ENCODE measurements at places on chromosomes 7 and 10.

GRCh38 chr10:31081937-31082840, 50.5 kb upstream of the ZNF438 start:
- no peak for DNase-seq

GRCh38 chr10:77606751-77607150, 30.9 kb downstream of the KCNMA1 start:
- DNase-seq: no peak

DNA sequence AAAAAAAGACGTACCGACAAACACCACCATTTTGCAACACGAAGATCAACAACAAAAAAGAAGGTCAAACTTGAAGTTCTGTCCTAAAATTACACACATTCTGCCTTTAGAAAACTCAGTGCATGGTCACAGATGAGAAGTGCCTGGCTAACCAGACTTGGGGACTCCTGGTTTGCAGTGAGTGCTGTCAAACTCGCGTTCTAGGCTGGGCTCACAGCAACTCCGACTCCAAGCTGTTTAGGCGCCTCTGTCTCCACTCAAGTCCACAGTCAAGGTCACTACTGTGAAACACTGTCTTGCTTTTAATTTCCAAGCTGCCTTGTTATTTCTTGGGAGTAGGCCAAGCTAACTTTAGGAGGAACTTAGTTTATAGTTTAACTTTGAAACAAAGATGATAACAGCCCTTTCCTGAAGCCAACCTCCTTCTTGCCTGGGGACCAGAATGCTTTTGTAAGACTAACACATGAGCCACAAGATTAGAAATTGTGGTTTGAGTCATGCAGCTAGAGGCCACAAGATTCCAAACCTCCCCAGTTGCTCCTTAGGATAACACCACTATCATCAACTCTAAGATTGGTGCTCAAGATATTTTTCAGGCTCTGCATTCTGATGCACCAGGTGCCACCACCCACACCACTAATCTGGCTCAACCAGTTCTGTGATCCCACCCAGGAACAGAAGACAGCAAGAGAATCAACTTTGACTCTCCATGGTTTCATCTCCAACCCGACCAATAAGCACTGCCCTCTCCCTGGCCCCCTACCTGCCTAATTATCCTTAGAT, 1.1 kb upstream of the DNAAF5 start:
- DNase-seq: no peak

DNA sequence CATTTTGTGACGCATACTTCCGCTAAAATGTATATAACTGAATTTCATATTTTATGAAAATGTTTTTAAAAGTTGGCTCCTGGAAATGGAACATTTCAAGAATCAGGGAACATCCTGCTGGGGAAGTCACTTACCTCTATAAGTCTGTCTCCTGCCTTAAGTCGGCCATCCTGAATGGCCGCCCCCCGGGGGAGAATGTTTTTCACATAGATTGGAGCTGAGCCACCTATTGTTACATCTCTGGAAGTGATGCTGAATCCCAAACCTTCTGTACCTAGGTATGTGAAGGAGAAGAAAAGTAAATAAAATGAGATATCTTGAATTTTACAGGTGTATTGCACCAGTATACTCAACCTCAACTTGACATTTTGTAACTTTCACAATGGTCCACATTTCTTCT, 437.3 kb downstream of the PARD3 start:
- DNase-seq: no peak

GRCh38 chr10:81575036-81575435, 300.0 kb upstream of the NRG3 start:
- no peak for DNase-seq

DNA sequence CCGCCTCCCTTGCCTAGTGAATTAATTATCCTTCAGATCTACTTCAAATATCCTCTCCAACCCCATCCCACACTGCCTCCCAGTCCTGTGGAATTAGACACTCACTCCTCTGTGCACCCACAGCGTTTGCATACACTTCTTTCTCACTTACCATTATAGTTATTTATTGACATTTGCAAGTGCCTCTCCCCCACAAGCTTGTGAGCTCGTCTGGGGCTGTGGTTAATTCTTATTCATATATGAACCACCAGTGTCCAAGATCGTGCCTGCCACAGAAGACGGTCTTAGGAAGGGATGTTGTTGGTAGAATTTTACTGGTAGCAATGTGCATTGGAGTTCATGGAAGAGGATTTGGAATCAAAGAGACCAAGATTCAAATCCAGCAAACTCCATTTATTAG, 68.1 kb upstream of the AOAH start:
- no peak for DNase-seq

- DNase-seq: no peak
These were observed 218.0 kb downstream of the LRMDA start for GRCh38 chr10:75649466-75649865.

DNA sequence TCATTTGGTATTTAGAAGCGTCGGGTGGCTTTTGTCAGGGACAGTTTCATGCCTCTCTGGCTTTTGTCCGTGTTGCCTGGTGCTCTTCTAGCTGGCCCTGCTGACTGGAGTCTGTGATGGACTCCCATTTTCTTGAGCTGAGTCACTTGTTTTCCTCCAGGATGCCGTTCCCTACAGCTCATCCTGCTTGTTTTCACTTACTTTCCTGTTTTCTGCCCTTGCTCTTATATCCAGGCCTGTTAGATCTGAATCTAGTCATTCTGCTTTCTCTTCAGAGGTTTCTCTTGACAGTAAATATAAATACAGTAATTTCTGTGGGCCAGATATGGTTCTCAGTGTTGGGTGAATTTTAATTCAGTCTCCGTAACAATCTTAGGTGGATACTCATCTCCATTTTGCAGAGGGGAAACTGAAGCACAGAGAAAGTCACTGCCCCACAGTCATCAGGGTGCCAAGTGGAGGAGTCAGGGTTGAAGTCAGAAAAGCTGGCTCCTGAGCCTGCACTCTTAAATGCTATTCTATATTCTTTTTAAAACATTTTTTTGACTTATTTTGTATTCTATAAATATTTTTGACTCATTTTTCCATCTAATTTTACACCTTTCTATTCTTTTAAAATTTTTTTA, 85.4 kb downstream of the CCNY start:
- DNase-seq: no peak

DNA sequence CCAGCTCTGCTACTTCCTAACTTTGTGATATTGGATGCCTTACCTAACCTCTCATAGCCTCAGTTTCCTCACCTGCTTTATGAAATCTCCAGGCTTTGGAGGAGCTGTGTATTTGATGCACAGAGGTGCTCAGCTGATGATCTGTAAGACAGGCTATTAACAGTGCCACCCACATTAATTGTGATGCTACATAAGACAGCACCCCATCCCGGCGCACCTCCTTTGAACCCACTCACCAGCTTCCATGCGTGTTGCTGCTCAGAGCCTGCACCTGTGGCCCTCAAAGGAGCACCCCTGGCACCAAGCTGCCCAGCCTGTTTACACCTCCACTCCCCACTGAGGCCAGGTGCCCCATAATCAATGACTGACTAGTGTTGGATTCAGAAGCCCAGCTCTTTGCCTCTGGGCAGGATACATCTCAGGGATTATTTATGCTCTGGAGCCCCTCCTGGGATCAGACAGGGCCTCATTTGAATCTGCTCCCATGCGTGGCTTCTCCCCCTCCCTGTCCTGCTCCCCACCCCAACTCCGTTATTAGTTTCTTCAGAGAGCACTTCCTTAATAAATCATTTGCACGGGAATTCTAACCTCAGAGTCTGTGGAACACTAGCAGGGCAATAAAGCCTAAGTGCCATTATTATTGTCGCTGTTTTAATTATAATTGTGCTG, 87.7 kb downstream of the GFRA1 start:
- DNase-seq: no peak

GRCh38 chr10:131346456-131346855, 34.9 kb upstream of the TCERG1L start:
- DNase-seq: no peak

DNA sequence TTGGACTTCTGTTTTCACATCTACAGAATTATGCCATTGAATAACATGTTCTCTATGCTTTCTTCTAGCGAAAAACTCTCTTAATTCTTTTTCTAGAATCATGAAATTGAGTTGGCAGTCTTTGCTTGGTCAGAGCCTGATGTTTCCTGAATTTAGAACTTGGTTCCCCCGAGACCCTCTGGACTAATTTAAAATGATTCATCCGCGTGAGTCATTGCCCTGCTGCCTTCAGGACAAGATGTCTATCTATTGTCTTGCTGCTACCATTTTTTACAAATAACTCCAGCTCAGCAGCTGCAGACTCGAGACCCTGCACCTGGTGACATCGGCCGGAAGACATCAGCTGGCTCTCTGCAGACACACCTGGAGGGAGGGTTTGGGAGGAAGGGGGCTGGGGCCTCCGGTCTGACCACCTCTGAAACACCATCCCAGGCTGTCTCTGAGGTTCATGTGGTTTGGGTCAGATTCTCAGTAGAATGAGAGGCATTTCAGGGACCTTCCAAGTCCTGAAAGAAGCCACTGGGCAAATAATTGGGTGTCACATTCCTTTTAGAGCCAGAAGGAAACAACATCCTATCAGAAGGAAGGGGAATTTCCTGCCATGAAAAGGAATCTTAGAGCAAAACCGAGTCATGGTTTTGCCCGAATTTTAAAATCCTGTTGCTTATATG, 20.9 kb upstream of the KLF6 start:
- no peak for DNase-seq

DNA sequence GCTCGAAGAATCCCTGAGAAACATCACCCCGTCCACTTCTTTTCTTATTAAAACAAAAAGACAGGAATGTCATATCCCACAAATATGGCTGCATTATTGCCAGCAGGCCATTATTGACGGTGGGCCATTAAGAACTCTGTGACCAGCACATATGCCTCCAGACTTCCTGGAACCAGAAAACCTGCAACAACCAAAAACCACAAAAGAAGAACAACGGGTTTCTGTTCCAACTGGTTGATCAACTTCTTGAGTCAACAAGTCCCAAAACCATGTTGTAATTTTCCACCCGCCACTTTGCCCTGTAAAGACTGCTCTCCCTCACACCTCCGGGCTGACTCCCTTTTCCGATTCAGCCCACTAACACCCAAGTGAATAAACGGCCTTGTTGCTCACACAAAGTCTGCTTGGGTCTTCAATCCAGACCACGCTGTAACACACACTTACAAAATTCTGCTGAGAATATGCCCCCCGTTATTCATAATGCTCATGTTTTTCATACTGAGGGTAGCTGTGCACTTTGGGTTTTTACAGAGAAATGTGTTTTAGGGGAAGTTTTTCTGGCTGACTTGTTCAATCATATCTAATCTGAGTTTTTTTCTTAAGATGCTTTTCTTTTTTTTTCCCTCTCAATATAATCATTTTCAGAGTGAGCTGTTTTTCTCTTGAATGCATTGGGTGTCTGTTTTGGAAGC, 20.7 kb downstream of the ZNF107 start:
- no peak for DNase-seq

GRCh38 chr10:65341323-65341925, 1584.4 kb upstream of the LRRTM3 start:
- DNase-seq: no peak

- no peak for DNase-seq
These were observed 80.9 kb upstream of the DYNC1I1 start for GRCh38 chr7:95691464-95691863.

DNA sequence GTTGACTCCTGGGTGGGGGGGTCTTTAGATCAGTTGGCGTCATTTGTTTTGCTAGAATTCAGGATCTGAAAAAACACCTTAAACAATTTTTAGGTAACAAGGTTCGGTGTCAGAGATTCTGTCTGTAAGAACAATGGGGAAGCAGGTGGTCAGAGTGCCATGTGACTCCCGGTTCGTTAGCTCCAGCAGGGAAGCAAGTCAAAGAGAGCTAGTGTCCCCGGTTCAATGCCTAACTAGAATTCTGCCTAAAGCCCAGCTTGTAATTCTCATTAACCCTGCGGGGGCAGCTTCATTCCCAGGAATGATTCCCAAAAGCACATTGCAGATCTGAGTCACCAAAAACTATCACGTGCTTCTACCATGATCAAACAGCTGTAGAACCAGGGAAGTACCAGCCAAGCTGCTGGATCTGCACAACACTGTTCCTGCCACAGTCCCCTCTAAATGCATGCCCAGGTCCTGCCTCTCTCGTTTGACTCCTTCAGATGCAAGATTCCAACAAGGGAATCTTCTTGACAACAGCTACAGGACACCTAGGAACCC, 664.3 kb upstream of the CELF2 start:
- DNase-seq: no peak

DNA sequence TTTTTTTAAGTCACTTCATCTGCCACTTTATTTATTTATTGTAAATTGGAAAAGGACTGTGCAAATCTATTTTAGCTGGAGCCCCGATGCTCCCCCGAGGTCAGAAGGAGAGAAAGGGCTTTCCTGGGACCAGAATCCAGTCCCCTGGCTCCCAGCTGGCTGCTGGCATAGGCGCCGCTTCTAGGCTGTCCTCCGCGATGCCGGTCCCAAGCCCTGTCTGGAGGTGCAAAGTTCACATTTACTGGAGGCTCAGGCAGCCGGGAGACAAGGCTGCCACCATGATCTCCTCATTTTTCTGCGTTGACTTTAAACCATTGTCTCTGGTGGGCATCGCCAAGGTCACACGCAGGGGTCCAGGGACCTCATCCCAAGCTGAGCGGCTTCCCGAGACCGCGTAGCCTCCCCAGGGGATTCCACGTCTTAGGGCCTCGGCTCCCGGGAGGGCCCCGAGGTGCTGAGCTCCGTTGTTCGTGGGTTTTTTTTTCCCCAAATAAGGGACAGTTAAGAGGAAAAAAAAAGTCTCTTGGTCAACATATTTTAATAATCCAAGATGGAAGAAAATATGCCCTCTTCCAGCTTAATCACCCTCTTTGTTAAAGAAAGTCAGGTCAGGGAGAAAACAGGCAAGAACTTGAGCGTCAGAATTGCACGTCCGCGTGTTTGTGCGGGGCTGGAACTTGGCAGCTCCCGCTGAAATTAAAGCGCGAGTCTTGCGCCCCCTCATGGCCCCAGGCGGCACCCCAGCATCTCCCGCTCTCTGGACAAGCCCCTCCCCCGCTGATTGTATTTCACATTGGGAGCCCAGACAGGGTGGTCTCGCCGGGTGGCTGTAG, 11.9 kb downstream of the RGR start:
- peak; percentile 63 for DNase-seq

DNA sequence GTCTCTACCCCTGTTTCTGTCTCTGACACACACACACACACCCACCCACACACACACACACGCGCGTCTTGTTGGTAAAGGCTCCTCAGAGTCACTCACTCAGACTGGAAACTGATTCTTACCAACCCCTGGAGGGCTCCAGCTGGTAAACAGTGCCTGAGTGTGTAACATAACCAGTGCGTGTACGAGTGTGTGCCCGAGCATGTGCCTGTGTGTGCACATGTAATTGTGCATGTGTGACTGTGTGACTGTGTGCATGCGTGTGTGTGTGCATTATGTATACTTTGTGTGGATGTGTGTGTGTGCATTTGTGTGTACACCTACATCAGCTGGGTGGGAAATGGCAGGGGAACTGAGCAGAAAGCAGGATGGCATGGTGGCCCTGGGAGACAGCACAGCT, 317.1 kb downstream of the WDR37 start:
- DNase-seq: no peak

GRCh38 chr7:79934727-79935126, 199.9 kb upstream of the GNAI1 start:
- DNase-seq: no peak
